Mammary microvascular endothelial cell (primary cell): ENCODE measurements at places on chromosomes 4 and X. TPM values are rescaled to one million over a fixed set of nuclear protein-coding genes. Genes with fewer than 3 reads are reported as not detected.

The HAUS7 gene
- 34.5 and 42.4 TPM in 2 replicates for total RNA-seq

The CSN1S1 gene
- not detected in 2 replicates for total RNA-seq

The SCRG1 gene
- total RNA-seq = not detected in 2 replicates

The NR0B1 gene
- not detected in 2 replicates for total RNA-seq

The UGT2B15 gene
- total RNA-seq = not detected in 2 replicates

The CAPN6 gene
- total RNA-seq = not detected in 2 replicates

The CUL4B gene
- total RNA-seq = 103 and 118 TPM in 2 replicates

The RBMXL3 gene
- not detected in 2 replicates for total RNA-seq

The SSX2B gene
- not detected in 2 replicates for total RNA-seq

The RHOXF2 gene
- total RNA-seq = not detected in 2 replicates

The TEX13A gene
- not detected in 2 replicates for total RNA-seq
